LHCN-M2 (cell line): ENCODE measurements at places on chromosomes 3 and 15.

GRCh38 chr3:12586403-12586802 is 29.5 kb downstream of the MKRN2 start:
- no peak for DNase-seq

DNA sequence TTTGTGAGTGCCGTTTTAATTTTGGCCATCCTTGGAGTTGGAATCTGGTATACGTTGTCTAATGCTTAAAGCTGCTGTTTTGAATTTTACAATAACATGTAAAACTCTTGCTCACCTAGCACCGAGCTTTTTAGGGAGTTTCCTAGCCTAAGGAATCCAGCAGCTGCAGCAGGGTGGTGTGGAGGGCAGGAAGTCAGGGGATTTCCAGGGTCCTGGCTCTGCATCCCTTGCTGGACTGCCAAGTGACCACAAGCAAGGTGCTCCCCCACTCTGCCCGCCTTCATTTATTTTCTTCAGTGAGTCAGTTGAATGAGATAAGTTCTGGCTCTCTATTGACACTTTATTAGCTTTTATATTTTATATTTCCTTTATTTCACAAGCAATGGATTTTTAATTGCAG is 113.7 kb downstream of the ATG7 start:
- DNase-seq = peak; percentile 21

GRCh38 chr15:29838352-29839010 is 16.2 kb upstream of the TJP1 start:
- DNase-seq = no peak

- DNase-seq = no peak
Measured at GRCh38 chr15:81010086-81010485, 9.4 kb downstream of the TLNRD1 start.

- peak; percentile 70 for DNase-seq
Measured at GRCh38 chr15:58038426-58039078, 27.0 kb downstream of the ALDH1A2 start.

- DNase-seq = peak; percentile 52
Measured at GRCh38 chr3:32313723-32314473, 75.4 kb downstream of the CMTM8 start.

DNA sequence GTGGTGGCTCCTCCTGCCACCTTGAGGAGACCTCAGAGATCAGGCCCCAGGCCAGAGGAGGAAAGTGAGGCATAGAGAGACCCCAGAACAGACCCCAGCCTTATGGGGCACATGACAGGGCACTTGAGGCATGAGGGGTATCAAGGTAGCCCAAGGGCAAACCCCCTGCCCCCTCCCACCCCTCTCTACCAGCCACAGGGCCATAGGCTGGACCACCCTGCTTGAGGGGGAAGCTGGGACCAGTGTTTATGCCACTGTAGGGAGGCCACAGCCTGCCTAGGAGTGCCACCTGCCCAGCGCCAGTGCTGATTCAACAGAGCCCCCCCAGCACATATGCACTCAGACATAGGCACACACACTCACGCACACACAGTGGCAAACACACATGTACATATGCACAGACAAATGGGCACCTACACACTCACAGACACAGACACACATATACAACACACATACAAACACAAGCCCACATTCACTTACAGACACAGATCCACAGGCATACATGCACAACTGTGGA is 10.3 kb downstream of the MYL3 start:
- DNase-seq = no peak
